ENCODE measurements at places on chromosomes 13 and 19. TPM values are rescaled to one million over a fixed set of nuclear protein-coding genes. Genes with fewer than 3 reads are reported as not detected.

GRCh38 chr13:26074706-26075105 is 22.9 kb upstream of the SHISA2 start:
- DNase-seq: no peak

NLRP11 gene
- 112 TPM for total RNA-seq

GRCh38 chr19:45505151-45505995 is 1.9 kb upstream of the VASP start:
- DNase-seq: no peak

- DNase-seq: no peak
Measured at GRCh38 chr13:110334841-110335490, 27.9 kb downstream of the COL4A2 start.

GRCh38 chr13:33158816-33159215 is 126.7 kb downstream of the STARD13 start:
- no peak for DNase-seq

- no peak for DNase-seq
Measured at GRCh38 chr19:46461537-46461936, 9.8 kb downstream of the PNMA8A start.

- DNase-seq: no peak
Measured at GRCh38 chr13:43375797-43376465, 352.5 kb downstream of the DNAJC15 start.

DNA sequence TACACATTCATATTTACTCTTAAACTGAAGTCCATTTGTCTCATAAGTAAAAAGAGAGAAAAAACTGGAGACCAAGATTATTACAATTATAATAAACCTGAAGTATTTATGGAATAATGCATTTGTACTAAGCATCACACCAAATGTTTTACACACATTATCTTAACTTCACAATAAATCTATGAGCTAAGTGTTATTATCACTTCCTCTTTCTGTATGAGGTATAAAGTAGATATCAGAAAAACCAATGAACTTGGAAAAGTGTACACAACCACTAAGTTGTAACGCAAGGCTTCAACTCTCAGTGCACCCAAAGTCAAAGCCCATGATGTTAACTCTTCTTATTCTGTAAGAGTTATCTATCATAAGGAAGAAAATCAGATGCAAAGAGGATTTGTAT is 274.7 kb downstream of the FGF14 start:
- DNase-seq: no peak

KBTBD6 gene
- total RNA-seq: 7.8 TPM

AMER2 gene
- not detected for total RNA-seq

DNA sequence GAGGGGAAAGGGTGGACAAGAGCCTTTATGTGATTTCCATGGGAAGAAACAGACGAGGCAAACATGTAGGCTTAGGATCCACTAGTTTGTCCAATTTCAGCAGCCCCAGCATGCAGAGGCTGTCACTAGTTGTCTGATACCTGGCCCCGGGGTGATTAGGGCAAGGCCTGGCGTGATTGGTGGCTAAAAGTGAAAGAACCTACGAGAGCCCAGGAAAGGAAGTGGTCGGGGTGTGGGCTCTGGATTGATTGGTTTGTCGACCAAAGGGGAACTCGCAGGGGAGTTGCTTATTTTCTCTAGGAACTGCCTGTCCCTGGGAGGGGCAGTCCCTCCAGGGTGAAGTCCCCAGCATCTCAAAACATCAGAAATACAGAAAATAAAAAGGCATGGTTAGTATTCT is 64.2 kb upstream of the UQCRFS1 start:
- peak; percentile 72 for DNase-seq

TTYH1 gene
- 0.53 TPM for total RNA-seq

ATP12A gene
- total RNA-seq: not detected

- DNase-seq: peak; percentile 53
Measured at GRCh38 chr13:33787051-33787591, 30.8 kb upstream of the RFC3 start.

GRCh38 chr13:52840066-52840465 is 8.4 kb downstream of the PCDH8 start:
- no peak for DNase-seq

DNA sequence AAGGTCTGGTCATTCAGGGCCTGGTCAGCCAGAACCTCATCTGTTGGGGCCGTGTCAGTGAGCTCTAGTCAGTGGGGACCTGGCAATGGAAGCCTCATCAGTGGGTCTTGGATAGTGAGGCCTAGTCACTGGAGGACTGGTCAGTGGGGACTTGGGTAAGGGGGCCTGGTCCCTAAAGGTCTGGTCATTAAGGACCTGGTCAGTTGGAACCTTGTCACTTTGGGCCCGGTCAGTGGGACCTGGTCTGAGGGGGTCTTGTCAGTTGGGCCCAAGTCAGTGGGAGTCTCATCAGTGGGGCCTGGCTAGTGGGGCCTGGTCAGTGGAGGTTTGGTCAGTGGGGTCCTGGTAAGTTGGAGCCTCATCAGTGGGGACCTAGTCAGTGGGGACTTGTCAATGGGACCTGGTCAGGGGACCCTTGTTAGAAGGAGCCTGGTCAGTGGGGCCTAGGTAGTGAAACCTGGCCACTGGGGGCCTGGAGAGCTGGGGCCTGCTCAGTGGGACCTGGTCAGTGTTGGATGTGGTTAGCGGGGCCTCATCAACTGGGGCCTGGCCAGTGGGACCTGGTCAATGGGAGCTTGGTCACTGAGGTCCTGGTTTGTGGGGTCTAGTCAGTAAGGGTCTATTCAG is 43.7 kb upstream of the TPM4 start:
- no peak for DNase-seq

- DNase-seq: no peak
Measured at GRCh38 chr13:59700281-59700680, 463.4 kb downstream of the DIAPH3 start.

- DNase-seq: peak; percentile 57
Measured at GRCh38 chr13:33992881-33993336, 175.0 kb downstream of the RFC3 start.

DNA sequence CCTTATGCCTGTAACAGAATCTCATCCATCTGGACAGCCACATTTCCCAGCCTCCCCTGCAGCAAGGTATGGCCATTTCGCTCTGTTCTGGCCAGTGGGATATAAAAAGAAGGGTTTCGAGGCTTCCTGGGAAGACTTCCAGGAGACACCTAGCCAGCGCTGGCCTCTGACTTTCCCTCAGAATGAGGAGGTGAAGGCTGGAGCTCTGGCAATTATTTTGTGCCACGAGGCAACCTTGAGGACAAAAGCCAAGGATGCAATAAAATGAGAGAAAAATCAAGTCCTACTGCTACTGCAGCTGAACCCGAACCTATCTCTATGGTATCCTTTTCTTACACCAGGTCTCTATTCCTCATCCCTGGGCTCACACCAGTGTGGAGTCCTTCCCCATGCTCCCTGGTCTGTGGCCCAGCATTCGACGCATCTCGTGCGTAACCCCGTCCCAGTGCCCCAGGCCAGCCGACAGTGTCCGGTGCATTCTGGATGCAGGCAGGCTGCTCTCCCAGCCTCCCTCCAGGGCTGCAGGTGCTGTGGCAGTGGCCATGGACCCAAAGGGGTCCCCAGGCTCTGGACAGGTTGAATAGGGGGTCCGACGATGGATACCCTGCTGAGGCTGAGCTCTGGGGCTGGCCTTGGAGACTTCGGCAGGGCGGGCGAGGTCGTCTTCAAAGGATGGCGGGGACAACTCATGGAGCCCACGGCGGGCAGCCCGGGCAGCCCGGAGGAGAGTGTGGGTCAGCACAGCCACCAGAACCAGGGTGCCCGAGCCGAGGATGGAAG is 12.2 kb downstream of the TMEM221 start:
- no peak for DNase-seq

ZNF599 gene
- total RNA-seq: 3.3 TPM

DNA sequence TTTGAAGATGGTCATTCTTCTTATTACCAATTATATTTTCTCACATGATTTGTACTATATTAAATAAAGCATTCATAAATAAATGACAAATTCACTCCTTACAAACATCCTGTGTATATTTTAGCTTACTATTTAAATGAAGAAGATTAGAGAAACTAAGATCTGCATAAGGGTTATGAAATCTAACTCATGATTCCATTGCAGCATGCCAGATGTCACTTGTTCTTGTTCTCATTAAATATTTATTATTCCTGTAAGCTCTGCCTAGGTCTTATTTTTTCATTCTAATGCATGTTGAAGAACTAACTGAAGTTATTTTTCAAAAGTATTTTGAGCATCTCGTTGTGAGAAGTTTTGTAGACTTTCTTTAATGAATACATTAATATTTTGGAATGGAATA is 18.3 kb downstream of the NUP58 start:
- no peak for DNase-seq

DNA sequence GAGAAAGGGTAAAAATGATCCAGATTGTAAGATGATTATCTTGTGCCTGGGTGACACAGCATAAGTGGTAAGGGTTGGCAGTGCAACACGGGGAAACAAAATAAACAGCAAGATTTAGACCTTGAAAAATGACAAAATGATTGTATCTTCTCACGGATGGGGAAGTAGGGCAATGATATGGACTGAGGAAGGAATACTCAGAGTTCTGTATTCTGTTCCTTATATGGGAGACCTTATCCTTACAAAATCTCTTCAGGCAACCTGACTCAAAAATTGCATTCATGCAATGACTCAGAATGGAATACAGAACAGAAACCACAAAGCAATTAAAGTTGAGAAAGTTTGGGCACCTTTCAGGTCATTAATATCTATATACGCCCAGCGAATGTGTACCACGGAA is 149.0 kb downstream of the HS6ST3 start:
- DNase-seq: no peak
